Progenitor cell of endocrine pancreas (in vitro differentiated cells): ENCODE measurements at places on chromosomes 1 and 21. TPM values are rescaled to one million over a fixed set of nuclear protein-coding genes. Genes with fewer than 3 reads are reported as not detected.

DCST1 gene
- not detected in 2 replicates for total RNA-seq

DNA sequence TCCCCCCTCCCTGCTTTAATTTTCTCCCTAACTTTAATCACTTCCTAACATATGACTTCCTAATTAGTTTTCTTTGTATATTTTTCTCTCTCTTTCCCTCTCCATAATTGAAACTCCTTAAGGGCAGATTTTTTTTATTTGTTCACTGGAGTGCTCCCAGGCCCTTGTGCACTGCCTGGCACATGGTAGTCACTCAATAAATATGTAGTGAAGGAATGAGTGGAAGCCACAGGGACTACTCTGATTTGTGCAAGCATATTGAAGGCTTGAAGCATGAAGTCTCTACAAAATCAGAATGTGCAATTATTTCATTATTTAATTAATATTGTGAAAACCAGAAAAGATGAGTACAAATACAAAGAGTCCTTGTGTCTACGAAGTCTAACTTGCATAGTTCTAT, 41.5 kb downstream of the SNX7 start:
- DNase-seq, result no peak
- no peak overlapping the region for H3K4me3 ChIP-seq
- no peak overlapping the region for H3K27ac ChIP-seq
- H3K27me3 ChIP-seq, result no peaks in the 10 kb centered on the region
- H3K36me3 ChIP-seq, result peaks cover 5% of the 10 kb centered on the region

GRCh38 chr1:150514913-150515327, 632 bp upstream of the FALEC start:
- peaks cover 9% of the 10 kb centered on the region for H3K4me1 ChIP-seq
- H3K36me3 ChIP-seq, result peaks cover 3% of the 10 kb centered on the region

DNA sequence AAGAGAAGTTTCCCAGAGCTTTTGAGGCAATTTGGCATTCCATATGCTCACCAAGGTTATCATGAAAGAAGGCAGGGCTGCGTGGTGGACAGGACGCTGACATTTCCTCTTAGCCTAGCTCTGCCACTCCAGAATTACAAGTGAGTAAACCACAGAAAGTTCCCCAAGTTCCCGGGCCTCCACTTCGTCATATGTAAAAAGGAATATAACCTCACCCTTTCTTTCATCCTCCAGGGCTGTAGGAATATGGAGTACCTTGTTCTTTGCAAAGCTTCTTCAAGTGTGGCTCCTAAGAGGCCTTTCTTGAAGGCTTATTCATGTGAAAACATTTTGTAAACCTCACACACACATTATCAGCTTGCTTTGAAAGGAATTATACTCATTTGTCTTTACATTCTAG, 210.2 kb downstream of the GREM2 start:
- no peak for DNase-seq
- no peaks in the 10 kb centered on the region for H3K27me3 ChIP-seq
- no peak overlapping the region for H3K27ac ChIP-seq
- no peaks in the 10 kb centered on the region for H3K36me3 ChIP-seq

DNA sequence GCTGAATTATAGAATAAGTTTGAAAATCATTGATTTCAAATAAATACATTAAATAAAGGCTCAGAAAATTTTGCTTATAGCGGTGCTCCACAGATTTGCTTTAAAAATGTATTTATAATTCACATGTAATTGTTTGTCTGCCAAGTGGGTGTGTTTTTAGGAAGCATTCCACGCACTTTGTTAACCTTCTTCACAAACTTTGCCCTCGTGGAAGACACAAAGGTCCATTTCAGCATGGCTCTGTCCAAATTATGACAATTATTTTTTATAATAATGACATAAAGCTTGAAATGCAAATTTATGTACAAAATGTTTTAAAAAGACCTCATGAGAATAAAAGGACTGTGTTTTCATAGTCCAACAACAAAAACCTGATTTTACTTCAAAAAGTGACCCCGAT, 146.1 kb downstream of the GRIK1 start:
- H3K4me1 ChIP-seq, result peaks cover 16% of the 10 kb centered on the region
- H3K27ac ChIP-seq, result no peak overlapping the region
- peaks cover 5% of the 10 kb centered on the region for H3K27me3 ChIP-seq
- no peaks in the 10 kb centered on the region for H3K36me3 ChIP-seq
- H3K4me3 ChIP-seq, result no peak overlapping the region

GRCh38 chr21:17370263-17370662, 142.6 kb upstream of the CXADR start:
- H3K27me3 ChIP-seq, result no peaks in the 10 kb centered on the region
- peaks cover 20% of the 10 kb centered on the region for H3K4me1 ChIP-seq
- H3K4me3 ChIP-seq, result no peak overlapping the region
- H3K27ac ChIP-seq, result peak overlapping the region; percentile 47
- H3K36me3 ChIP-seq, result no peaks in the 10 kb centered on the region

- DNase-seq, result no peak
- H3K27ac ChIP-seq, result no peak overlapping the region
- peaks cover 14% of the 10 kb centered on the region for H3K4me1 ChIP-seq
- H3K27me3 ChIP-seq, result no peaks in the 10 kb centered on the region
These were observed 17.6 kb downstream of the PGBD2 start for GRCh38 chr1:248923352-248924338.

DNA sequence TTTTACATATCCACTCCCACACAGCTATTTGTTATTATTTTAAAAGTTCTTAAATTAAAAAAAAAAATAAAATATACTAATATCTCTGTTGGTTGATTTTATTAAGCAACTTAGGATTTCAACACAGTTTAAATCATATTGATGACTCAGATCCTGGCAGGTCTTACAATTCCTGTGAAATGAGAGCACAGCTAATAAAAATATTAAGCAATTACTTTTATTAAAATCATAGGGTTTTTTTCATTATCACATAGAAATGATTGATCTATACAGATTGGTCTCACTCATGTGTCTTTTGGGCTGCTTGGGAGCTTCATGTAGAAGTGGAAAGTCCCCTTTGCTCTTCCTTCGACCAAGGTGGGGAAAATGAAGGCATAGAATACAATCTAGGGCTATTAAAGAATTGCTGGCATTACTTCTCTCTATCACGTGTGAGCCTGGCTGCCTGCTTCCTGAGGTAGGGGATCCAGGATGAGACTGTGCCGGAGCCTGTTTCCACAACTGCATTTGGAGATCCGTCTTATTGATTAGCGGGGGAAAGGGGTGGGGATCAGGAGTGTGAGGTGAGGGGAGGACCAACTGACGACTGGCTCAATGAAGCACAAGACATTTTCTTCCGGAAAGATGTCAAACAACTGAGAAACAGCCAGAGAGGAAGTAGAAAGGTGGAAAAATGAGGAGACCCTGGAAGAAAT, 858.0 kb downstream of the USP25 start:
- no peaks in the 10 kb centered on the region for H3K36me3 ChIP-seq
- no peak overlapping the region for H3K27ac ChIP-seq
- no peak for DNase-seq
- no peaks in the 10 kb centered on the region for H3K27me3 ChIP-seq
- no peaks in the 10 kb centered on the region for H3K4me1 ChIP-seq

GRCh38 chr1:61395146-61395800, 312.9 kb downstream of the NFIA start:
- no peaks in the 10 kb centered on the region for H3K36me3 ChIP-seq
- H3K27ac ChIP-seq, result no peak overlapping the region
- H3K4me3 ChIP-seq, result no peak overlapping the region
- H3K4me1 ChIP-seq, result peaks cover 45% of the 10 kb centered on the region
- no peak for DNase-seq
- no peaks in the 10 kb centered on the region for H3K27me3 ChIP-seq
